ENCODE measurements at places on chromosomes 7 and 10.

GRCh38 chr10:62047228-62047892 lies 145.9 kb downstream of the ARID5B start:
- no peak for DNase-seq

DNA sequence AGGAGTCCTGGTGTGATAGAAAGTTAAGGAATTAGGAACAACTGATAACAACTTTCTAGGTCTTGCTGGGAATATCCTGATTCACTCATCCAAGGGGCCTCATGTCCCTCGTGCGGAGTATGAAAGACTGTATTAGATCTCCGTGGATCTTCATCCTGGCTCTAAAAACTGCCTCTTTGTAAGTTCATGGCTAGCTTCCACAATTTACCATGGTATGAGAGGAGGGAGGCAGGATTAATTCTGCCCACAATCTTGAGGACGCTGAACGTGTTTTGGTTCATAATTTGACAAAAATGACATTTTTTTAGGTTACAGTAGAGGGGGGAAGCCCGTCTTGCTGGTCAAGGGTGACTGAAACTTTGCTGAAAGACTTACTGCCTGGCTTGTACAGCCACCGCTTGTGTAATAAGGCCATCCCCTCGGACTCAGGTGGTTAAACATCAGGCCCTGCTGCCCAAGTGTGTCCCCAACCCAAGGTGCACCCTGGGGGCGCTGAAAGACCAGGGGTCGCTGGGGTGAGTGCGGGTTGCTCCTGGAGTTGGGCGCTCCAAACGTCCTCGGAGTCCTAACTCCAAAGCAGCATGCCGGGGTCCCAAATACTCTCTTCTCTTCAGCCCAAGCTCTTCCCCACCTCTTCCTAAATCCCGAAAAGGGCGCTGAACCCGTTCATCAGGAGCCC lies 733 bp downstream of the HIBADH start:
- no peak for DNase-seq

GRCh38 chr7:159000859-159001435 lies 143.7 kb downstream of the VIPR2 start:
- no peak for DNase-seq

GRCh38 chr7:29154076-29154475 lies 7.7 kb upstream of the CPVL start:
- no peak for DNase-seq

GRCh38 chr10:88472540-88472939 lies 110.6 kb downstream of the RNLS start:
- DNase-seq = no peak

DNA sequence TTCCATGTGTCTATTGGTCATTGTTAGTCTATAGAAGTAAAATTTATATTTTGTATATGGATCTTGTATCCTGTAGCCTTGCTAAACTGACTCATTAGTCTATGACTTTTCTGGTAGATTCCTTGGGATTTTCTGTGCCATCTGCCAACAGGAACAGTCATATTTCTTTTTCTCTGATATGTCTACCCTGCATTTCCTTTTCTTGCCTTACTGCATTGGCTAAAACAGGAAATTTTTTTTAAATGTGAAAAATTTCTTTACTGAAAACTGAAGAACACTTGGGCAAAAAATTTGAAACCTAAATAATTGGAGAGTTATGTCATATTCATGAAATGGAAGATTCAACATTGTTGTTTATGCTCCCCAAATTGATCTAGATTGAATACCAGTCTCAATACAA lies 67.5 kb downstream of the AMZ1 start:
- no peak for DNase-seq

- no peak for DNase-seq
Observed at GRCh38 chr10:132891368-132891767, 51.0 kb downstream of the CFAP46 start.

GRCh38 chr10:116044801-116045248 lies 228.2 kb downstream of the GFRA1 start:
- no peak for DNase-seq

- no peak for DNase-seq
Observed at GRCh38 chr10:132703419-132704007, 82.4 kb downstream of the NKX6-2 start.

Measured in NCI-H187 treated with DMSO at 0.1 percent for 48 hours (cell line).